ENCODE measurements at places on chromosomes 11 and 22.
A peak's percentile ranks its signal among the peaks of the same experiment; 100 is the strongest.

DNA sequence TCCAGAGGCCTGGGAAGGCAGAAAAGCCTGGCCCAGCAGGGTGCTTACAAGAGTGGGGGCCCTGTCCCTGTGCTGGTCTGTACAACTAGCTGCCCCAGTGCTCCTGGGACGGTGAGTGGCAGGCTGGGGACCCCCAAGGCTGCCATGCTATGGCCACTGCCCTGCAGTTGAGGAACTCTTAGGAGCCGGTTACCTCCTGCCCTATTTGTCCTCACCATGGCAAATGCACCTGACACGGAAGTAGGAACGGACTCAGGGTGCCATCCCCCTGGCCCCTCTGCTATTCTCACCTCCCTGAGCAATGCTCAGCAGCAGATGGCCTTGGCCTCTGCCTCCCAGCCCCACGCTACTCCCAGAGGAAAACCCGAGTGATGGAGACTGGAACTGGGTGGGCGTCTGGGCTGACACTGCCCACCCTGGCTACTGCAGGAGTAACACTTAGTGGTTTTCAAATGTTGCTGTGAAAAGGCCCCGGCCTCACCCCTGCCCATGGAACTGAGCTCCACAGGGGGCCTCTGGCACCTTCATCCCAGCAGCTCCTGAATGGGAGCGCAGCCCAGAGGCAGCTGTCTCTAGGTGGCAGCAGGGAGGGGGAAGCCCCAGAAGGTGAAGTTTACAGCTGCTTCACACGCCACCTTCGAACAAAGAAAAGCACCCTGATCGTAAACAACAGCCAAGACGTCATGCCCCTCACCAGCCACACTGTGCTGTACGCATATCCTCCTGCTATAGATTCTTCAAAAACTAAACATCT, 105.3 kb downstream of the CTTN start:
- DNase-seq = no peak

- DNase-seq = no peak
These were observed 41.4 kb upstream of the CLDN5 start for GRCh38 chr22:19565382-19566278.

- DNase-seq = no peak
These were observed 2.0 kb upstream of the FJX1 start for GRCh38 chr11:35615921-35616900.

GRCh38 chr11:16001899-16002426, 354.4 kb downstream of the SOX6 start:
- no peak for DNase-seq

DNA sequence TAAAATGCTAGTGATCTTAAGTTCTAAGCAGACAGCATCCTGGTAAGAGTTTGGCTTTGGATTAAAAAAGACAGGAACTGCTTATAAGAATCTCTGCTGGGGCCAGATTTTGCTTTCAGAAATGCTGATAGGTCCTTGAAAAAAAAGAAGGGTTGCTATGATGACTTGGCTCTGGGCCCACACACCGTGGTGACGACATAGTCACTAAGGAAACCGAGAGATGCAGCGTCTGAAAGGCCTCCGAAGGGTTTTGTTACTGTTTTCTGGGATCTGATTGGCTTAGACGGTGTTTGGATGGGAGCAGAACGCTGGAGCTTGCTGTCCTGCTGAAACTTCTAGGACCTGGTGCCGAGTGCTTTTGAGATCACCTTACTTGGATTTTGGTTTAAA, 8.4 kb downstream of the FAM118A start:
- DNase-seq = peak; percentile 81

DNA sequence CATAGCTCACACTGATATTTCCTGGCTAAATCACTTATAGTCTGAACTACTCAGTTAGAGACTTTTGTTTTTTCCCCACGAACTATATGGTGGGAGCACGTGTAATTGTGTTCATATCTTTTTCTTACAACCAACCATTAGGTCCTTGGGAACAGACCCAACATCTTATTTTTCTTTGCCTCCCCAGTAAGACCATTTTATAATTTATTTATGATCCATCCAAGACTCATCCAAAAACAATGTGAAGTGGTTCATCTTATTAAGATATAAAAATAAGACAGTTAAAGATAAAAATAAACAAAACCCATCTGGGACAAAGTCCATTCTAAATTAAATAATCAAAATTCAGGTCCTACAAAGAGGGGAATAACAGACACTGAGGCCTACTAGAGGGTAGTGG, 90.8 kb downstream of the FAM168A start:
- no peak for DNase-seq

Data from stimulated activated CD8-positive, alpha-beta memory T cell treated with anti-CD3 and anti-CD28 coated beads, Interleukin-7, amount 100 ng/mL, for 48 hours (primary cell).